ENCODE measurements at places on chromosomes 1 and 21. TPM values are rescaled to one million over a fixed set of nuclear protein-coding genes. Genes with fewer than 3 reads are reported as not detected.

DNA sequence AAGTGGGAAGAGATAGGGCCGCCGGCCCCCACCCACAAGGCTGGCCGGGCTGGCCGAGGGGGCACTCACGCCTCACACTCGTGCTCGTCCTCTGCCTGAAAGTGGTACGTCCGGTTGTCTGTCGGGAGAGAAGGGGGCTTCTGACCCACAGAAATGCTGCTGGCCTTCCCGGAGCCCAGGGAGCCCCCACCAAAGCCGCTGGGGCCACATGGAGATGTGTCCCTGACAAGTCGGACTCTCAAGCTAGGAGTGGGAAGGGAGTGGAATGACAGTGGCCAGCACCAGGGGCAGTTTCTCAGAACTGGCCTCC is 12.8 kb upstream of the TCEA3 start:
- H3K4me3 ChIP-seq = no peak overlapping the region
- H3K4me1 ChIP-seq = no peaks in the 10 kb centered on the region
- H3K36me3 ChIP-seq = peaks cover 10% of the 10 kb centered on the region
- no peaks in the 10 kb centered on the region for H3K27me3 ChIP-seq
- DNase-seq = no peak

The SH2D5 gene
- 10.7 TPM for total RNA-seq

DNA sequence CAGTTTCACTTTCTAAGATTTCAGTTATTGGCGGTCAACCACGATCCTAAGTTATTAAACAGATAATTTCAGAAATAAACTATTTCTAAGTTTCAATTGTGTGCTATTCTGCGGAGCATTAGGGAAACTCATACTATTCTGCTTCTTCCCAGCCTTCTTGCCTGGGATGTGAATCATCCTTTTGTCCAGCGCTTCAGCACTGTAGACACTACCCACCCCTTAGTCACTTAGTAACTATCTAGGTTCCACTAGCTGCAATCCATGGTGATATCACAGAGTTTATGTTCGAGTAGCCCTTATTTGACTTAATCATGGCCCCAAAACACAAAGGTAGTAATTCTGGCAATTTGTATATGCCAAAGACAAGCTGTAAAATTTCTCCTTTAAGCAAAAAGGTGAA is 279.9 kb upstream of the ADAMTS5 start:
- no peaks in the 10 kb centered on the region for H3K4me1 ChIP-seq
- DNase-seq = no peak
- H3K36me3 ChIP-seq = no peaks in the 10 kb centered on the region
- no peaks in the 10 kb centered on the region for H3K27me3 ChIP-seq
- H3K4me3 ChIP-seq = no peak overlapping the region

The CREG1 gene
- total RNA-seq = 39.4 TPM

DNA sequence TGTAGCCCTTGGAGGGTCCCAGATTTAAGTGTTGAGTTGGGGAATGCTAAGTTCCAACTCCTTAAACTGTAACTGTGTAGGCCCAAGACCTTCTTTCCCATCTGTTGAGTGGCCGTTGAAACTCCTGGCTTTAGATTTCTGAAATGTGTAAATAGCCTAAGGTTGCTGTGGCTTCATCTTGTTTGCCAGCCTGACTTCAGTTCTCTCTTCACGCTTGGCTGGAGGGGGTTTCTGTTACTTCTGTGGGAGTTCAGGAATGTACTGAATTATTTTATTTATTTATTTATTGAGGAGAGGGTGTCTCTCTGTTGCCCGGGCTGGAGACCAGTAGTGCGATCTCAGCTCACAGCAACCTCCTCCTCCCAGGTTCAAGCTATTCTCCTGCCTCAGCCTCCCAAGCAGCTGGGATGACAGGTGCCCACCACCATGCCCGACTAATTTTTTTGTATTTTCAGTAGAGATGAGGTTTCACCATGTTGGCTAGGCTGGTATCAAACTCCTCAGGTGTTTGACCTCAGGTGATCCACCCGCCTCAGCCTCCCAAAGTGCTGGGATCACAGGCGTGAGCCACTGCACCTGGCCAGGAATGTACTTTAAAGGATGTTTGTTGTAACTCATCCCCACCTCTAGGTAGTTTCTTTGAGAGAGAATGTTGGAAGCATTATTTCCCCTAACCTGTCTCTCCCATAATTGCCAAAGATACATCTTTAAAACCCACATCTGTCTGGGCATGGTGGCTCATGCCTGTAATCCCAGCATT is 5.9 kb downstream of the TTC39A start:
- no peak for DNase-seq
- H3K4me3 ChIP-seq = no peak overlapping the region
- H3K27ac ChIP-seq = no peak overlapping the region
- no peaks in the 10 kb centered on the region for H3K36me3 ChIP-seq
- H3K4me1 ChIP-seq = no peaks in the 10 kb centered on the region

- no peak for DNase-seq
- no peaks in the 10 kb centered on the region for H3K27me3 ChIP-seq
- H3K27ac ChIP-seq = no peak overlapping the region
- H3K4me1 ChIP-seq = 0 out of 2 replicates have a peak, but pooled peaks cover 6% of the 10 kb centered on the region
- no peaks in the 10 kb centered on the region for H3K36me3 ChIP-seq
These were observed 5.0 kb downstream of the RNU1-2 start for GRCh38 chr1:16900751-16901150.

DNA sequence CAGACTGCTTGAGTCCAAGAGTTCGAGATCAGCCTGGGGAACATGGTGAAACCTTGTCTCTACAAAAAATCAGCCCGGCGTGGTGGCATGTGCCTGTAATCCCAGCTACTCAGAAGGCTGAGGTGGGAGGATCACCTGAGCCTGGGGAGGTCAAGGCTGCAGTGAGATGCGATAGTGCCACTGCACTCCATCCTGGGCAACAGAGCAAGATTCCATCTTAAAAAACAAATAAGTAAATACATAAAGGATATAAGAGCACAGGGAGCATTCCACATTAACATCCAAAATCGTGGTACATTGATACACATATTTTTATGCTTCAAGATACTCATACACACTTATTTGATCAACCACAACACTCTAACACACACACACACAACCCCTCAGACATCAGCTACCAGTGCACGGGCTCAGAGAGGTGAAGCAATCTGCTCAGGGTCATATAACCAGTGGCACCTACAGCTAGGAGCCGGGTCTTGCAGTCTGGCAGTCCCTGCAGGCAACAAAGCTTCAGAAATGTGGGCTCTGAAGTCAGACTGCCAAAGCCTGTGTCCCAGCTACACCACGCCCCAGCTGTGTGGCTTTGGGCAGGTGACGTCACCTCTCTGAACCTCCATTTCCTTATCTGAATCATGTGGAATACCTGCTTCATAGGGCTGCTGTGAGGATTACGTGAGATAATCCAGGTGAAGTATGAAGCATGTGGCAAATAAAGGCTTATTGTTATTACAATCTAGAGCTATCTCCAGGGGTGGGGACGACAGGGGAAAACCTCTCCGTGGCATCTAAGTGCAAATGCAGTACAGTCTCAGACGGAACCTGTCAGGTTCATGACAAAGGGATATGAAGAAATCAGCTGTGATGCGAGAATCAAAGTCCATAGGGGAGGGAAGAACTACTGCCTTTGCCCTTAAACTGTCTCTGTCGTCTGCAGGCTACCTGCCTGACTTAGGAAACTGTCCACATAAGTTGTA is 4.8 kb upstream of the CRYBG2 start:
- peaks cover 36% of the 10 kb centered on the region for H3K27me3 ChIP-seq
- H3K4me1 ChIP-seq = no peaks in the 10 kb centered on the region
- no peak overlapping the region for H3K27ac ChIP-seq
- H3K36me3 ChIP-seq = no peaks in the 10 kb centered on the region
- H3K4me3 ChIP-seq = no peak overlapping the region
- no peak for DNase-seq

The RXFP4 gene
- not detected for total RNA-seq

- no peaks in the 10 kb centered on the region for H3K36me3 ChIP-seq
- H3K27me3 ChIP-seq = no peaks in the 10 kb centered on the region
- peaks cover 3% of the 10 kb centered on the region for H3K4me1 ChIP-seq
- H3K27ac ChIP-seq = no peak overlapping the region
These were observed 29.7 kb downstream of the HEYL start for GRCh38 chr1:39609618-39610331.

- no peak for DNase-seq
- H3K4me3 ChIP-seq = no peak overlapping the region
- H3K4me1 ChIP-seq = peaks cover 11% of the 10 kb centered on the region
- no peak overlapping the region for H3K27ac ChIP-seq
- no peaks in the 10 kb centered on the region for H3K36me3 ChIP-seq
These were observed 84.2 kb downstream of the NDUFS5 start for GRCh38 chr1:39110325-39110851.

DNA sequence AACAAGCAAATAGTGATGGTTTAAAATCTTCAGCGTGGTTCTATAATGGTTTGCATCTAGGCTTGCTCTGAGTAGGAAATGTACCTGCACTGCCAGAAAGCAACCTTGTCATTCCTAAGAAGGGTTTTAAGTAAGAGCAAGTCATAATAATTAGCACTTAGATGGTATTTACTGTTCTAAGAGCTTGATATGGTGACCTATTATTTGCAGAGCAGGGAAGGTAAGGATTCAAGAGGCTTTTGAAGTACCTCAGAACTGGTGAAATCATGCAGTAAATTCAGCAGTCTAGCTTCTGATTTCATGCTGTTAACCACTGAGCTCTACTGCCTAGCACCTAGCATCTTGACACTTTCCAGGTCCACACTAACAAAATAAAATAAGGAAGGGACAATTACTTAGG is 23.7 kb downstream of the ATP1A1 start:
- H3K27me3 ChIP-seq = no peaks in the 10 kb centered on the region
- H3K36me3 ChIP-seq = peaks cover 87% of the 10 kb centered on the region

- DNase-seq = no peak
- H3K4me3 ChIP-seq = no peak overlapping the region
- H3K4me1 ChIP-seq = no peaks in the 10 kb centered on the region
- H3K27me3 ChIP-seq = no peaks in the 10 kb centered on the region
- H3K36me3 ChIP-seq = no peaks in the 10 kb centered on the region
- H3K27ac ChIP-seq = no peak overlapping the region
These were observed 54.0 kb downstream of the ZNF281 start for GRCh38 chr1:200355801-200356200.

DNA sequence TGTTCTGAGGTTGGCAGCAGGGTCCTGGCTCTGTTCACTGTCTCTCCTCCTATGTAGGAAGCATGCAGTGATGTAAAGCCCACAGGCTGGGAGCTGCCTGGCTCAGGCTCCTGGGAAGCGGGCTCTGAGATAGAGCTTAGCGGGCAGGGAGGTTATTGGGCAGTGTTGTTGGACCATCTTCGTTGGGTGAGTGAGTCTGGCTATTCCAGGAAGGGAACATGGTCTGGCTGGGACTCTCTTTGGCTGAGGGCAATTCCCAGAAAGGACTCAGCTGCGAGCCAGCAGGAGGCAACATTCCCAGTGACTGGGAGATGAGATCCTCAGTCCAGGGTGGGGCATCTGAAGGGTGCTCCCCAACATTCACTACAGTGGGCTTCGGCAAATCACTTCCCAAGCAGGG is 96.2 kb downstream of the CCDC185 start:
- H3K27ac ChIP-seq = no peak overlapping the region
- peaks cover 24% of the 10 kb centered on the region for H3K27me3 ChIP-seq
- H3K36me3 ChIP-seq = no peaks in the 10 kb centered on the region
- DNase-seq = no peak
- no peak overlapping the region for H3K4me3 ChIP-seq

GRCh38 chr1:98387701-98388100 is 273.8 kb upstream of the SNX7 start:
- H3K4me1 ChIP-seq = peaks cover 8% of the 10 kb centered on the region
- no peak overlapping the region for H3K27ac ChIP-seq
- DNase-seq = no peak
- H3K27me3 ChIP-seq = no peaks in the 10 kb centered on the region
- H3K36me3 ChIP-seq = no peaks in the 10 kb centered on the region
- H3K4me3 ChIP-seq = no peak overlapping the region

The IGFN1 gene
- total RNA-seq = not detected

GRCh38 chr1:113769601-113769970 is 10.3 kb upstream of the PHTF1 start:
- no peaks in the 10 kb centered on the region for H3K27me3 ChIP-seq
- H3K27ac ChIP-seq = no peak overlapping the region
- no peak overlapping the region for H3K4me3 ChIP-seq

DNA sequence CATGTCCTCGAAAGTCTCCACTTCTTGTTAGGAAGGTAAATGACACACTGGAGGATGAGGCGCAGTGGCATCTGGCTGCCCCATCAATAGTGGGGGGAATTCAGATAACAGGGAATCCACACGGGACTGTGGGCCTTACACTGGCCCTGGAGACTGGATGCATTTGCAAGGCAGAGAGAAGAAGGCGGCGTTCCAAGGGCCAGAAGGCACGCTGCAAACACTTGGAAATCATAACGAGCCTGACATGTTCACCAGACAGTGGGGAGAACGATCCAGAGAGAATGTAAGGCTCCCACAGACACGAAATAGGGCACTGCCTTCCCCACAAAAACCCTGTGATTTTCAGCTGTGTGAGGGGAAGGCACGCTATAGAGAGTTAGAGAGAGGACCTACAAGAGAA is 70.5 kb downstream of the PGBD5 start:
- H3K36me3 ChIP-seq = peaks cover 11% of the 10 kb centered on the region
- no peaks in the 10 kb centered on the region for H3K27me3 ChIP-seq
- H3K27ac ChIP-seq = no peak overlapping the region
- DNase-seq = no peak

DNA sequence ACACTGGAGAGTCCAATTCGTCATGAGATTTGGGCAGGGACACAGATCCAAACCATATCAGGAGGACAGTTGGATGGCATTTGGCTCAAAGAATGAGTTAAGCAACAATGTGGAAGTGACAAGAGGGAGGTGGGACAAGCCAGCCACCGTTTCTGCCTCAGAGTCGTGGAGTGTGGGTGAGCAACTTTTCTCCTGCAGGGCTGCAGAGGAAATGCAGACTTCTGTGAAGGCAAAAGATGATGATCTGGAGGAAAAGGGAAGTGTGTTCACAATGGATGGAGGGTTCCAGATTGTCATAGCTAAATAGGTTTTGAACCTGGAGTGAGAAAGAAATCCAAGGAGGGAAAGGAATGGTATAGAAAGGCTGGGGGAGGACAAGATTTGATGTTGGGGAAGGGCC is 16.4 kb upstream of the KANK4 start:
- H3K4me3 ChIP-seq = no peak overlapping the region
- no peaks in the 10 kb centered on the region for H3K27me3 ChIP-seq
- no peaks in the 10 kb centered on the region for H3K36me3 ChIP-seq
- H3K27ac ChIP-seq = no peak overlapping the region
- H3K4me1 ChIP-seq = peaks cover 16% of the 10 kb centered on the region
- DNase-seq = no peak

DNA sequence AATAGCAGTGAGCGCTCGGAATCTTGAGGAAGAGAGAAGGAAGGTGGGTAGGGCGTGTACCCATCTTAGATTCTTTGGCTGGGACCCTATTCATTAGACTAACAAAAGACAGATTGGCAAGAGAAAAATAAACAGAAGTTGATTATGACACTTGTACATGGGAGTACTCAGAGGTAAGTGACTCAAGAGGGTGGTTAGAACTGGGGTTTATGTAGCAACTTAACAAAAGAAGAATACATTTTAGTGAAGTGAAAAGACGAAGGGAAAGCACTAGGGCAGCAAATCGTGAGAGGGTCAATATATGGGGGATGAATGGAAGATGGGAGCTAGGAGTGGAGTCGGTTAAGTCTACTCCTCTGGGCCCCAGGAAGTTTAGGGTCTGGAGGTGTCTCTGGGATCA is 25.8 kb upstream of the RCC2 start:
- no peak for DNase-seq
- H3K27me3 ChIP-seq = 0 out of 2 replicates have a peak, but pooled peaks cover 6% of the 10 kb centered on the region
- H3K4me3 ChIP-seq = no peak overlapping the region
- H3K27ac ChIP-seq = no peak overlapping the region
- no peaks in the 10 kb centered on the region for H3K4me1 ChIP-seq
- no peaks in the 10 kb centered on the region for H3K36me3 ChIP-seq

The DRAXIN gene
- total RNA-seq = 7.1 TPM

All from SJCRH30 (cell line).